ENCODE measurements at places on chromosomes 4 and X.

DNA sequence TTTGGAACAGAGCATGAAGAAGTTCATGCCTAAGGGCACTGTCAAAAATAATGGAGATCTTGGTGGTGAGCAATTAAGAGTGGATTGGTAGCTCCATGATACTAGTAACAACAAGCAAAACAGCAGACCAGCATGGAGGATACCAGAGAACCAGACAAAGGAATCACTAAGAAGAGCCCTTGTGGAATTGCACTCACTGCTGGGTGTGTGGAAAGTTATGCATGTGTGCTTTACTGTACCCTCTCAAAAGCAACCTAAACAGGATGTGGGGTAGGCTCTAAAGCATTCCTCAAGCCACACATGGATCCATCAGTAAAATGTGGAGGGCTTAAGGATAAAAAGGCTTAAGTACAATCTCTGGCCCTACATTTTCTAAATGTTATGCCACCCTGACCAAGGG lies 69.5 kb downstream of the AR start:
- no peak for DNase-seq

DNA sequence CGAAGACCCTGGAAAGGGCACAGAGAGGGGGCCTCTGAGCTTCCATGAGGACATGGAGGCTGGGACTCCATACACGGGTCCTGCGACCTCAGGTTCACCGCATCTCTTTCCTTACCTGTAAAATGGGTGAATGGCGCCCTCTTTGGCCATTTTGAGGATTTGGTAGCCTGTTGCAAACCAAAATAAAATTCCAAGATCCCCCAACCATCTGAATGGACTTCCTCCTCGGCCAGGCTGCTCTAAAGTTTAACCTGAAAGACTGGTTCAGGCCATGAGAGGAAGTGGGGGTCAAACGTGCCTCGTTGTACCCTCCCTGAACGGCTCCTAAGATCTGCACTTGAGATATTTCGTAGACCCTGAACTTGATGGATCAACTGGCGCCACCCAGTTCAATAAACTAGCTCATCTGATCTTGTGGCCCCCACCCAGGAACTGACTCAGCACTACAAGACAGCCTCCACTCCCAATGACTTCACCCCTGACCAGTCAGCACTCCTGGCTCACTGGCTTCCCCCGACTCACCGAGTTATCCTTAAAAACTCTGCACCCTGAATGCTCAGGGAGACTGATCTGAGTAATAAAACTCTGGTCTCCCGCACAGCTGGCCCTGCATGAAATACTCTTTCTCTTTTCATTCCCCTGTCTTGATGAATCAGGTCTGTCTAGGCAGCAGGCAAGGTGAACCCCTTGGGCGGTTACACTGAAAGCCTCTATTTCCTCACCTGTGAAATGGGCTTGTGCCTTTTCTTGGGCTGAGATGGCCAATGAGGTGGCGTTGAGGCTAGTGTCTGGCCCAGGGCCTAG lies 32.9 kb upstream of the GPR78 start:
- DNase-seq, result peak; percentile 26

DNA sequence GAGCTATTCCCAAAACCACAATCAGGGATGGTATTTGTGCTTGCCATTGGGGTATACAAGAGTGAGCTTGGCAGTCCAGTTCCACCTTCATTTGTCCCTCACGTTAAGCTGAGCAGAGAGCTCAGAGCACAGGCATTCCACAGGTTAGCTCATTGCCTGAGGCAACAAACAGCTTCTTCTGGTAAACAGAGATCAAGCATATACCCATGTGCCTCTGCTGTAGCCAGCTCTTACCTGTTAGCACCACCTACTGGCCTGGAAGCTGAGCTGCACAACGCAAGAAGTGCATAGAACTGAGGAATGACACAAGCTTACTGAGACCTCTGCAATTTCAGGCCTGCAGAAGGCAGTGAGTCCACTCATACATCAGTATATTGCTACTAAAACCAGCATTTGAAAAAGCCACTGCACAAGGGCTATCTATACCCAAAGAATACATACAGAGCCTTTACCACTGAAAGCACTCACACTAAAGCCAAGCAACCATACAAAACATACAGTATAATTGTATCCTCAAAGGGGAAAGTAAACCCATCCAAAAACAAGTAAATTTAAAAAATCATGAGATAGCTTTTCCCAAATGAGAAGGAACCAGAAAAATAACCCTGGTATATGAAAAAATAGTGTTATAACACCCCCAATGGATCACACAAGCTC lies 258.3 kb upstream of the GABRA2 start:
- DNase-seq, result peak; percentile 4

GRCh38 chr4:129682586-129682985 lies 586.6 kb downstream of the C4orf33 start:
- DNase-seq, result no peak

GRCh38 chr4:14916554-14917297 lies 85.6 kb upstream of the CPEB2 start:
- peak; percentile 62 for DNase-seq

GRCh38 chr4:153645183-153645582 lies 38.9 kb upstream of the TLR2 start:
- DNase-seq, result no peak

GRCh38 chr4:85200106-85200505 lies 233.6 kb upstream of the WDFY3 start:
- no peak for DNase-seq

DNA sequence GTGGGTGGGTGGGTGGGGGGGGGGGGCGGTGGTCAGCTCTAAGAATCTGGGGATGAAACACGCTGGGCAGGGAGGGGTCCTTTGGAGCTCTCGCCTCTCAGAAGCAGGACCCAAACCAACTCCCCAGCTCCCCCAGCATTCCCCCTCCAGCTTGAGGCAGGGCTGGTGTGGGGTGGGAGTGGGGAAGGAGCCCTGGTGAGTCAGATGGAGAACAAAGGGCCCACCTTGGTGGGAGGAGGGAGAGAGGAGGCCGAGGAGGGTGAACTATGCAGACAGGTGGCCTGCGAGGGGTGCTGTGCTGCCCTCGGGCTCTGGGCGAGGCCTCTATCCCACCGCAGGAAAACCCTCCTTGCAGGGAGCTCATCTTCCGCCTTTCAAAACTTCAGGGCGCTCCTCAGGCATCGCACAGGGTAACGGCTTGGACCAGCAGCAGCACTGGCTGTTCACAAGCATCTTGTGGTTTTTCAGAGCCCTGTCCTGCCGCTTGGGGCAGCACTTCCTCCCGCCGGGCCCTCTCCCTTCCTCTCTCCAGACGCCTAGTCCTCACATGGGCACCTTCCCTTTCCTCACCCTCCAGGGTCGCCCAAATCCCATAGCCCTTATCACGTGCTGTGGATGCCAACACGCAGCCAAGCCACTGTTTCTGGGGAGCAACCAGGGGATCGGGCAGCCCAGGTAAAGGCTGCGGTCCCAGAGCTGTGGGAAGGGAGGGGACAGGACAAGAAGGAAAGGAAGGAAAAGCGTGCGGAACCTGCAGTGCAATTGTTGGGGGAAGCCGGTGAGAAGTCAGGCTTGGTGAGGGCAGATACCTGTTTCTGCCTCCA lies 34.0 kb upstream of the GRPEL1 start:
- DNase-seq, result peak; percentile 76

DNA sequence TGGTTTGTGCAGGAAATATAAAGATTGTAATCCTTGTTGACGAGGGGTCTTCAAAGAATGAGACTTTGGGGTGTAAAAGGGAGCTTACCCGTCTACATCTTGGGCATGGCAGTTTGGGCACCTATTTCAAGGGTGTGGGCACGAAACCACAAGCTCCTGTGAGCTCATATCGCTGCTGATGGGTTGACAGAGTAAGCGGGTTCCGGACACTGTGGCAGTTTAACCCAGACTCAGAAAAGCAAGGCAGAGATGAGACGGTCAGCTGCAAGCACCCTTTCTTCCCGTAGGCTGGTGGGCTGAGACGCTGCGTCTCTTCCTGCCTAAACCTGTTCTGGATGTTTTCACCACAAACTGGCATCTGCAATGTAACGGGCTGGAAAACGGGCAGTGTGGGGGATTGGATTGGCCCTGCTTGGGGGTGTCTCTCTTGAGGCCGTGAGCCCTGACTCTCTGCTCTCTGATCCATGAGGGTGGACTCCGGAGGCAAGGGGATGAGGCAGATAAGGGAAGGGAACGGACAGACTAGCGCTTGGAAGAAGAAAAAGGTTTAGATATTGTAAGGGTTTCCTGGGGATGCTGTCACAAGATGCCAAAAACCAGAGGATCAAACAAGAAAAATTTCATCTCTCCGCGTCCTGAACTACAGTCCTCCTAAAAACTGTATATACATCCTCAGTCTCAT lies 237.5 kb downstream of the SHOX start:
- DNase-seq, result no peak

DNA sequence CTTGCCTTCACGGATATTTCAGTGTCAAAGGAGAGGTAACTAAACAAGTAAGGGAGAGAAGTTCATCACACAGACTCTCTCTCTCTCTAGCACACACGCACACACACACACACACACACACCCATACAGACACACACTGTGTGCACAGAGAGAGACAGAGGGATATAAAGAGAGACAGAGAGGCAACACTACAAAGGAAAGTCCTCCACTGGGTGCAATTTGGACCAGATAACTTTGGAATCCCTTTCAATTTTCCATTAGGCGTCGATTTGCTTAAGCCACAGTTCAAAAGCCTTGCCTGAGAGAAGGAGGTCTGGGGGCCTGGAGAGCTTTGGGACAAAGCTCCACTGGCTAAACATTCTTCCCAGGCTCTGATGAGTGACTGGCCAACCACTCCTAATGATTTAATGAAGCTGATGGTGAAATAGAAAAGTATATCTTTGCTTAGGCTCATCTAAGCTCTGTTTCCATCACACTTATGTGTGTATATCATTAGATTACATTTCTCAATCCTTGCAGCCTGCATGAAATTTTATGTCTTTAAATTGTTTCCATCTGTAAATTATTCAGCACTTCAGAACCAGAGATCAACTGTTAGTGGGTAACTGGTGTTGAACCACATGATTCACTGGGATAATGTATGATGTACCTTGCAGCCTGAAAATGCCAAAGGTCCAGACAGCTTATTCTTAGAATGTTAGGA lies 180.8 kb downstream of the MAGEB17 start:
- DNase-seq, result no peak

DNA sequence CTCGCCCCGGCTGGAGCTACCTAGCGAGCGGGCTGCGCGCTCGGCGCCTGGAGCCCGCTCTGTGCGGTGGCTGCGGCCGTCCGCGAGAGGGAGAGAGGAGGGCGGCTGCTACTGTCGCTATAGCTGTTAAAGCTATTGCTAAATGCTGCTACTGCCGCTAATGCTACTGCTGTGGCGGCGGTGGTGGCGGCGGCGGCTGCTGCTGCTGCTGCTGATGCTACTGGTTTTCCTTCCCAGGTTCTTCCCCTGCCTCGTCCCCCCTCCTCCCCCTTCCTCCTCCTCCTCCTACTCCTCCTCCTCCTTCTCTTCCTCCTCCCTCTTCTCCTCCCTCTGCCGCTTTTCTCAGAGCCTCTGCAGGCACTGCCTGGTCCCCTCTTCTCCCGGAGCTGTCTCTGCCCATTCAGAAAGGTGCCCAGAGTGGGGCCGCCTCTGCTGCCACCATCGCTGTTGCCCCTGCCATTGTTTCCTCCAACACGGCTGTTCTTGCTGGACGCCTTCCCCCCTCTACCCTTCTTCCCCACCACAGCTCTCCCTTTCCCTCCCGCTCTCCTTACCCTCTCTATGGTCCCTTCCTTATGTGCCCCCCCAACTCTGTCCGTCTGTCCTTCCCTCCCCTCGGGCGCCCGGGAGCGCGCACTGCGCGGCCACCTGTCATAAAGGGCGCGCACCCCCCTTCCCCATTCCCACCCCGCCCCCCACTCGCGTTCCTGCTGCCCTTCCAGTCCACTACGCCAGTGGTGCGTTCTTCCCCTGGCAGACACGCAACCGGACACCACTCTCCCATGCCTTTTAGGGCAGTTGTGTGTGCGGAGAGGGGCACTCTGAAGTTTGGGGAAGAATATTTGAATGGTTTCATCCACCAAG lies at the start of gene NEXMIF:
TSS of gene NEXMIF (minus strand) at position 228 of the 864 bp plus-strand sequence.
- peak; percentile 53 for DNase-seq

GRCh38 chr4:159542296-159542695 lies 439.4 kb downstream of the RAPGEF2 start:
- DNase-seq, result no peak

DNA sequence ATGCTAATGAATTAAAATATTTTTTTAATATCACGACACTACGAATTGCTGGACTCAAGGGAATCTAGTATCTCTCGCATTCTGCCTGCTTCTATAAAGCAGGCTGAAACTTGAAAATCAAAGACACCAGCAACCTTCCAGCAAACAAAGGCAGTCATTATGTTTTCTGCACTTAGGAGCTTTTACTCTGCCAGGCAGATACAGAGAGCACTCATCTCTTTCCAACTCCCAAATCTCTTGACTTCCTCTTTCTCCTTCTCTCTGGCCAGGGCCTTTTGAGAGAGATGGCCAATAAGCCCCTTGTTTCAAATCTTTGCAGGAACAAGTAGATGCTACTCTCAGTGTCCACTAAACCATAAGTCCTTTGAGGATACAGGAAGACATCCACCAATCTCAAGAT lies 95.2 kb upstream of the KLF3 start:
- no peak for DNase-seq

DNA sequence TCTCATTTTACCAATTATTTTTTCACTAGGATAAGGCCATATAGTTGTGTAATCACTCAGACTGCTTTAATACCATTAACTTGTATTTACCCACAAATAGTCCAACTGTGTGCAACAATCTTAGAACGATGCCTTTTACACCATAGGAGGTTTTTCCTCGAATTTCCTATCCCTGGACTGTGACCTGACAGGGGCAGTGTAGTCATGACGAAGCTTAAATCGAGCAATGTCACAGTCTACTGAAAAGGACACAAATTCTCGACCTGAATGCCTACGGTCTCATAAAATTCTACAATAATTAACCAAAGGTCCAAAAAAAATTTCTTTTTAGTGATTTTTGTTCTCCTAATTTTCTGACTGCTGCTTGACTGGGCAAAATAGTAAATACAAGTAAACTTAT lies 208.9 kb downstream of the ADAMTS3 start:
- no peak for DNase-seq

DNA sequence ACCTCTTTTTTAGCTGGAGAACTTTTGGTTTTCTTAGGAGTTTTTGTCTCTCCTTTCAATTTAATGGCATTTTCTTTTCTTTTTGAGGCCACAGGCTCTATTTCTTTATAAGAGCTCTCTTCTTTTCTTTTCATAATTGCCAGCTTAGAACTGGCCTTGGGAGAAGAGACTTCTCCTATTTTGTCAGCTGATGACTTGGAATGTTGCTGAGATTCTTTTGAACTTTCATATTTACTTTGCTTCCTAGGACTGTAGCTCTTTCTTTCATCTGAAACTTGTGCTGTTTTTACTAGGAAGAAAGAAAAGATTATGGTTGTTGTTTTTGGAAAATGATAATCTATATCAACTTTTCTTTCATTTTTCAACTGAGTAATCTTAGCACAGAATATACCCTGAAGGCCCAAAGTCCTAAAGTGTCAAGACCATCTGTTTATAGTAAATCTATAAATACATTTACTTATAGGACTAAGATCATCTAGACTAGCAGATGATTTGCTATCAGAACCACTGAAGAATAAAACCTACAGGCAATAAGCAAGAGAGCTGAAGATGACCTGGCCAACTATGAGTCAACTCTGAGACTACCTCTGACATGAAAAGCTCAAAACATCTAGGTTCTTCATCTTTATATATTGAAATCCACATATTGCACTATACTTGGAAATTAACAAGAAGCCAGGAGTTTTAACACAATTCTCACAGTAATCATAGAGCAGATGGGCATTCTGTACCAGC lies 45.6 kb downstream of the RFC1 start:
- DNase-seq, result no peak

Data from lung (tissue), 17 donors.